ENCODE measurements at places on chromosomes 6 and 20.

DNA sequence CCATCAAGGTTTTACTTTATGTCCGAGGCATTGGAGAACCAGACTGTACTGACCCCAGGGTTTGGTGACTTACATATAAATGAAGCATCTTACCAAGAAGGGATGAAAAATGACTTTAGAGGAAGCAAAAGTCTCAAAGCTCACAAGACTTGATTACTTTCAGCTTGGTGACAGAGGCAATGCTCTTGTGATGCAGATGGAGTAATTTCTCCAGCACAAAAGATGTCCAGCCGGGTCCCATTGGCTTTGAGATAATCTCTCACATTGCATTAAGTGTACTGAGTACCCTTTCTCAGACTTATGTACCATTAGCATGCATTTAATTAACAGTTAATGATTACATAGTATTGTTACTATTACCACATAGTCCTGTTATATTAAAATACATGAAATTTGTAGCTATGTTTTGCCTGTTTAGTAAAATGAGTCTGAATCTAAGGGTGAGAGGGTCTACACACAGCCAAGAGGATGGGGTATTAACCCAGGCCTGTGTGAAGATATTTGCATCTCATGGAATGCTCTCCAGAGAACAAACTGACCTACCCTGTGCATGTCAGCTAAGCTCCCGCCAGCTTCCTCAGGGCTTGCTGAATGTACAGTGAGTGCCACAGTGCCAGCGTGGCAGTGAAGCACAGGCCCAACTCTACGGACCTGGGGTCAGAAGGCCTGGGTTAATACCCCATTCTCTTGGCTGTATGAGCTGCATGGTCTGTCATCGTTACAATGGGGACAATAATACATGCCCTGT, 5.6 kb downstream of the HTR1E start:
- no peaks in the 10 kb centered on the region for H3K36me3 ChIP-seq
- no peak overlapping the region for H3K4me3 ChIP-seq
- H3K27me3 ChIP-seq, result no peaks in the 10 kb centered on the region
- no peak overlapping the region for H3K27ac ChIP-seq

DNA sequence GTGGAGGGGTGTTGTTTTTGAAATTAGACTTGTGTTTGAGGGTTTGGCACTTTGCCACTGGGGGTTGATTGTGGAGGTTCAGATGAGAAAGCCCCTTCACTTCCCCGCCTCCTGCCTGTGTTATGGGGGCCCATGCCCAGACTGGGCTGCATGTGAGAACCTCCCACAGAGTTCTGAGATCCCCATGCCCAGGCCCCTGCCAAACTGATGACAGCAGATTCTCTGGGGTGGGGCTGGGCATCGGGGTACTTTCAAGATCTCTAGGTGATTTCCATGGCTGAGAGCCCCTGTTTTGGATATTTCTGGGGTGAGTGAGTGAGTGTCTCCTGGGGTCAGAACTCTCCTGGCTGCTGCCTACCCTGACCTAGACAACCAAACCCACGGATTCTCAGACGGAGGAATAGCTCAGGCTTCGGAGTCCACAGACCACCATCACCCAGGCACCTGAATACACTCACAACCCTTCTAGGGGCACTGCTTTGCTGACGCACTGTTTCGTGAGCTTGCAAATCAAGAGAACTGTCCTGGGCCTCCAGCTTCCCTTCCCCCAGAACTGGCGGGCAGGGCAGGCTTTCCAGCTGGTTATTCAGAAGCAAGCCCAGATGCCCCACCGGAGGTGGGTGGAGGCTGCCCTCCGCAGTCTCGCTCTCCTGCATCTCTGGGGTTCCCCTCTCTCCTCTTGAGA, 6.3 kb downstream of the BCAS1 start:
- no peak overlapping the region for H3K4me3 ChIP-seq
- DNase-seq, result no peak
- peaks cover 2% of the 10 kb centered on the region for H3K4me1 ChIP-seq
- no peaks in the 10 kb centered on the region for H3K36me3 ChIP-seq

DNA sequence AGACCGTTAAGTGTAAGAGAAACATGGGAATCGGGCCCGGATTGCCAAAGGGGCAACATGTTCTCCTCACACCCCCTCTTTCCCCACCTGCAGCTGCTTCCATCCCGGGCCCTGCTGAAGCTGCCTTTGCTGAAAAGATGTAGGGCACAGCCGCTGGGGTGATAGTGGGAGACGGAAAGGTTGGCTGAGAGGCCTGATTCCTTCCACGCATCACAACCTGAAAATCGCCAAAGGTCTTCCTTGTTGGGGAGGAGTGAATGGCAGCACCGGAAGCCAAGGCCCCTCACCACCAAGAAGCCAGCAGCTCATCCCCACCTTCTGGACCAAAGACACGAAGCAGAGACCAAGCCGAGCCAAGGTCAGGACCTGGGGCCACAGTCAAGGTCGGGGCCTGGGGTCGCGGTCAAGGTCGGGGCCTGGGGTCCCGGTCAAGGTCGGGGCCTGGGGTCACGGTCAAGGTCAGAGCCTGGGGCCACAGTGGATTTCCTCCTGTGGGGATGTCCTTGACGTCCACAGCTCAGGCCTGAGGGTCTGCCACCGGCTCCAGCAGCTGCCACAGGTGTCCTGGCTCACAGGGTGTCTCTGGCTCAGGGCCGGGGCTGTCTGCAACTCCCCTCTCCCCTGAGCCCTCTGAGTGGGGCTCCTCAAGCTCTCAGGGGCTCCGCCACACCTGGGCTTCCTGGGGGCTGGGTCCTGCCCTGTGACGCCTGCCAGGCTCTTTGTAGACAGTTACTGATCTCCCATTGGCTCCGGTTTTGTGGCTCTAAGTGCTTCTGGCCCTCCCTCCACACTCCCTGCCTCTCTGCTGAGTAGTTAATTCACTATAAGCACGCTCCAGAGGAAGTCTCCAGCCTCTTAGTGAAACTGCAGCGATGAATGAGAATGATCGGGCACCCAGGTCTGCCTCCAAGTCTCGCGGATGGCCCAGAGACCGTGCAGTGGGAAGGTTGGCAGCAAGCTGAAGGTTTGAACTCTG, 5.5 kb upstream of the CHRNA4 start:
- peaks cover 23% of the 10 kb centered on the region for H3K27me3 ChIP-seq
- H3K4me1 ChIP-seq, result peaks cover 34% of the 10 kb centered on the region
- peak overlapping the region; percentile 34 for H3K4me3 ChIP-seq
- H3K27ac ChIP-seq, result peak overlapping the region; percentile 76
- no peak for DNase-seq
- H3K36me3 ChIP-seq, result no peaks in the 10 kb centered on the region

- H3K27me3 ChIP-seq, result no peaks in the 10 kb centered on the region
- H3K4me3 ChIP-seq, result no peak overlapping the region
- no peaks in the 10 kb centered on the region for H3K36me3 ChIP-seq
Observed at GRCh38 chr6:66860328-66860727, 1153.3 kb upstream of the EYS start.

DNA sequence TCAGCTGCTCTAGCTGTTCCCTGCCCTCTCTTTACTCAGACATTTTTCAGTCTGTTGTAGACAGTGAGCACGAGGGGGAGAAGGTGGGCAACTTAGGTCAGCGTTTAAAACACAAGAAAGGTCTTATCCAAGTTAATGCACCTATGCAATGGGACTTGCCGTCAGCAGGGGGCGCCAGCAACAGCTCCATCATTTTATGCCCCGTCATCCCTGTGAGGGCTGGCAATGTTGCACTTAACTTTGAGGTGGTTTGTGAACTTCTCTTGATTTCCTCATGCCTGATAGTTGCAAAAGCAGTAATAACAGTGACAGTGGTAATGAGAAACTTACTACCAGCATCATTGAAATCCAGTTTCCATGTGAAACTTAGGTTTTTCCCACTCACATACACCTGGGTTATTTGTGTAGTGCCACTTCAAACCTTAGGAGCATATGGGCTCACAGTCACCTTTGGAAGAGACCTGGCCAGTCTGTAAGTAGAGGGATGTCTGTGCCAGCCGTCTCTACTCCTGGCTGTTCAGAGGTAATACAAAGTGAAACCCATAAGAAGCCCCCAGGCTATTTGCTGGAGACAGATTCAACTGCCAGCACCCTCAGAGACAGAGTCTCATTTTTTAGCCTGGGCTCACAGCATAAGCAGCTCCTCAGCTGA, 44.9 kb upstream of the ID1 start:
- peaks cover 24% of the 10 kb centered on the region for H3K4me1 ChIP-seq
- no peaks in the 10 kb centered on the region for H3K36me3 ChIP-seq
- H3K27me3 ChIP-seq, result peaks cover 20% of the 10 kb centered on the region
- peak; percentile 94 for DNase-seq
- H3K4me3 ChIP-seq, result no peak overlapping the region

DNA sequence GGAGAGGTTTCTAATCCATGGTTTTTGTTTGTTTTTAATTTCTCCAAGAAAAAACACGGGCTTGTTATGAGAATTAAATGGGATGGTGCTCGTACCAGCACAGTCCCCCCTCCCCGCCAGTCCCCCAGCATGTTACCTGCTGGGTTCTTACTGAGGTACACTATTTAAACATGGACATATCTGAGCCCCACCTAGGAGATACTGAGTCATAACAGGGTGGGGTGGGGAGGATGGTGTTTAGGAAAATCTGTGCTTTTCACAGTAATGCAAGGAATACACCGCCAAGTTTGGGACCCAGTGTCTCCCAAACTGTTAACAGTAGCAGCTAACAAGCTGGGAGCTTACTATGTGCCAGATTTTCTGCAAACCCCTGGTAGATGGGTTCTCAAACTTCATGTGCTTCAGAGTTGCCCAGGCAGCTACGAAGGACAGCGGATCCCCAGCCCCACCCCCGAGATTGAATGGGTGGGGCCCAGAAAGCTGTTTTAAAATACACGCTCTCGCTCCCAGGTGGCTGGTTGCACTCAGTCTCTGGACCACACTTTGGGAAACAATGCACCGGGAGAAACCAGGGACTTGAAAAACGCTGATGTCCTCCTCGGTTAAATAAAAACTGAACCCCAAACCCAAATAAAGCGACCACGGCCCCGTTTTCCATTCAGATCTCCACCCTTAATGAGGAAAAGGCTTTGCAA, 995 bp downstream of the ZFP64 start:
- DNase-seq, result peak; percentile 26
- peaks cover 13% of the 10 kb centered on the region for H3K27me3 ChIP-seq
- no peaks in the 10 kb centered on the region for H3K36me3 ChIP-seq
- peaks cover 9% of the 10 kb centered on the region for H3K4me1 ChIP-seq
- peak overlapping the region; percentile 87 for H3K27ac ChIP-seq

DNA sequence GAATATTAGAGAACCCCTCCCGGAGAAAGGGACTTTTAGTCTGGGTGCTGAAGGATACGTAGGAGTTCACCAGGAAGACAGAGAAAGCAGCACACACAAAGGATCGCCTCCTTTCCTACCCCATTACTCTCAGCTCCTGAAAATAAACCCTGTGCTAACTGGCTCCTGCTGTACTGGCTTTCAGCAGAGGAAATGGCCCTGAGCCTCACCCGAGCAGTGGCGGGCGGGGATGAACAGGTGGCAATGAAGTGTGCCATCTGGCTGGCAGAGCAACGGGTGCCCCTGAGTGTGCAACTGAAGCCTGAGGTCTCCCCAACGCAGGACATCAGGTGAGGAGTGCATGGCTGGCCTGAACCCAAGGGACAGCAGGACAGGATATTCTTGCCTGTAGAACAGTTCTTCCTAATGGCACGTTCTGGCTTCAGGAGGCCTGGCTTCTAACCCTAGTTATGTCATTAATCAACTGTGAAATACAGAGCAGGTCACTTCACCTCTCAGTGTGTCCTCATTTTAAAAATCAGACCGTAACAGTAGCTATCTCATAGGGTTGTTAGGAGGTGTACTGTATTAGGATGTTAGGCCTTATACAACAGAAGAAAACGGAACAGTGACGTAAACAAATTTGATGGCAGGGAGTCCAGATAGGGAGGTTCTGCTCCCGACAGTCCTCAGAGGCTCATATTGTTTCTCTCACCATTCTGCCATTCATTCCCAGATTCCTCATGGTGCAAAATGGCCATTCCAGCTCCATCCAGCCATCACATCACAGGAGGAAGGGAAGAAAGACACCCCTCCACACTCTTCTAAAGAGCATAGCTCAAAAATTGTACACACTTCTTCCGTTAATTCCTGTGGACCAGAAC, 1.8 kb downstream of the RBCK1 start:
- no peak for DNase-seq
- H3K36me3 ChIP-seq, result peaks cover 13% of the 10 kb centered on the region
- peaks cover 17% of the 10 kb centered on the region for H3K4me1 ChIP-seq
- peak overlapping the region; percentile 92 for H3K4me3 ChIP-seq
- peaks cover 14% of the 10 kb centered on the region for H3K27me3 ChIP-seq

- H3K27me3 ChIP-seq, result no peaks in the 10 kb centered on the region
- DNase-seq, result no peak
- H3K4me1 ChIP-seq, result peaks cover 26% of the 10 kb centered on the region
- H3K4me3 ChIP-seq, result peak overlapping the region; percentile 61
Observed at GRCh38 chr6:69584536-69584912, 212.3 kb downstream of the LMBRD1 start.

GRCh38 chr6:131914967-131915751, 36.0 kb downstream of the CCN2 start:
- peak; percentile 55 for DNase-seq
- H3K27me3 ChIP-seq, result peaks cover 2% of the 10 kb centered on the region
- H3K4me1 ChIP-seq, result peaks cover 14% of the 10 kb centered on the region
- no peak overlapping the region for H3K4me3 ChIP-seq

- H3K36me3 ChIP-seq, result peaks cover 25% of the 10 kb centered on the region
- DNase-seq, result no peak
- no peaks in the 10 kb centered on the region for H3K4me1 ChIP-seq
Observed at GRCh38 chr6:158987657-158988056, 12.3 kb downstream of the RSPH3 start.

Measured in glutamatergic neuron (in vitro differentiated cells).